ENCODE measurements at places on chromosomes 4 and X.

GRCh38 chr4:17930256-17930655 lies 91.3 kb downstream of the LCORL start:
- ATAC-seq, result no peak

GRCh38 chrX:30597216-30598012 lies 19.8 kb upstream of the TASL start:
- ATAC-seq, result peak; percentile 45

DNA sequence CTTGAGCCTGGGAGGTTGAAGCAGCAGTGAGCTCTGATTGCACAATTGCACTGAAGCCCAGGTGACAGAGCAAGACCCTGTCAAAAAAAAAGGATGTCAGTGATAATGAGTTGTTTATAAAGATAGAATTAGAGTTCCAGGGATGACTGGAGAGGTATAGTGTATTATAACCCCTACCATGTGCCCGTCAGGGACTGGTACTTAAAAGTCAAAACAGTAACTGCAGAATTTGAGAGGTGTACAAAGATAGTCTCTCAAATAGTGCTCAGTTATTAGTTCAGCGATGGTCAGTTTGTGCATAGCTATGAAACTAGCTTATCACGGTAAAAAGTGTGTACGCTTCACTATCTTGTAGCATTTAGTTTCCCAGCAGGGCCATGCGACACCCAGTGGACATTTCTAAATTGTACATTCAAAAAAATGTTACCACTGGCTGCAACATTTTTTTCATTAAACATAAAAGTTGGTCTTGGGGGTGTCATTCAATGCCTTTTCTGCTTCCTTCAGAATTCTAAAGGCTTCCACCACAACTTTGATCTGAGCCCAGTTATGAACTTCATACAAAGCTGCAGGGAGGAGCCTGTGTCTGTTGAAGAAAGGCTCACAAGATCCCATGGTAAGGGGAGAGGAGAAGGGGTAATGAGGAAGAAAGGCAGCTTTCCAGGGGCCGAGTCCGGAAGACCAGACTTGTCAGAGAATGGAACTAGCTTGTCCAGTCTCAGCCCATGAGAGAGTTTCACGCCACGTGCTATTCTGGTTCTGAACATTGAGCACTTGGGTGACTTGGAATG lies 9.2 kb upstream of the GYG2 start:
- no peak for ATAC-seq

GRCh38 chr4:184815046-184815877 lies 10.5 kb downstream of the ACSL1 start:
- peak; percentile 64 for ATAC-seq

GRCh38 chr4:4754641-4755040 lies 104.8 kb upstream of the MSX1 start:
- ATAC-seq, result no peak

DNA sequence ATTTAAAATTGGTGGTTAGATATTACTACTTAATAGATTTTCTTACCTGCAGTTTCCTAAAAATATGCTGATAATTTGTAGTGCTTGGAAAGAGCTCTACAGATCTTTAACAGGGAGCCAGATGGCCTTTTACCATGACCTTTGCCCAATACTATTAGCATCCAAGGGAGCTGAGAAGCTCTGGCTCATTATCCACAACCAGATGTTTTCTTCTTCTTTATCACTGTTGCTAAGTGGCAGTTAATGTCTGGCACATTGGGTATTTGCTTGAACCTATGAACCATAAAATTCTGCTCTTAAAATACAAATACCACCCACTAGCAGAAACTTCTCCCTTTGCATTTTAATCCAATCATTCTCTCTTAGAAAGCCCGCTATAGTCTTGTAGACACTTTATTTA lies 1480.3 kb downstream of the C4orf33 start:
- no peak for ATAC-seq

DNA sequence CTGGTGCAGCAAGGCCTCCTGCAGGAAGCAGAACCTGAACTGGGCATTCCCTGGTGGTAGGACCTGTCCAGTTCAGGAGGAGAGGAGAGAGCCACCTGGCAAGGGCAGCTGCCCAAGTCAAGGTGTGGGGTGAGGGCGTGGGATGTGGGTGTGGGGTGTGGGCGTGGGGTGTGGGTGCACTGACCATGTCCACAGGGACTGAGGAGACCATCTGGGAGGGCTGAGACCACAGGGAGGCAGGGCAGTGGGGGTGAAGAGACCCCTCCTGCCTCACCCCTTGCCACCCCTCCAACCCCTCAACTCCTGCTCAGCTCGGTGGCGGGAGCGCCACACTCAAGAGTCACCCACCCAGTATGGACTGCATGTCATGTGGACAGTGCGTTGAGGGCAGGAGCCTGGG lies 117.9 kb downstream of the CPZ start:
- ATAC-seq, result no peak

GRCh38 chr4:14008494-14008893 lies 381.0 kb upstream of the BOD1L1 start:
- ATAC-seq, result no peak

GRCh38 chr4:54277691-54278090 lies 48.6 kb downstream of the PDGFRA start:
- peak; percentile 78 for ATAC-seq

DNA sequence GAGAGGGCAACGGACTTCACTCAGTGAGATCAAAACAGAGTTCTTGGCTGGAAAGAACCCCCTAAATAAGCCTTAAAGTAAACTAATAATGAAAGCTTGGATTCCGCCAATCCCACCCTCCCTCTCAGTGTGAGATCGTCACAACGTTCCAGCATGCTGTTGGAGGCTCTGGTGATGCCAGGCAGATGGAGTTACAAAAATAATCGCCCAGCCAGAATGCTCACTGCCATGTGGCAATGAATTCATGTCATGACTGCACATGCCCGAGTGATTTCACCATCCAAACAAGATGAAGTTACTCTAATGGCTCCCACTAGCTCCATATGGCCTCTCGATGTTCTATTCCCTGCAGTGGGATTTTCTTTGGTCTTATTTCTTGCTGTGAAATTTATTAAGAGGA lies 248.0 kb downstream of the SPATA18 start:
- ATAC-seq, result no peak

DNA sequence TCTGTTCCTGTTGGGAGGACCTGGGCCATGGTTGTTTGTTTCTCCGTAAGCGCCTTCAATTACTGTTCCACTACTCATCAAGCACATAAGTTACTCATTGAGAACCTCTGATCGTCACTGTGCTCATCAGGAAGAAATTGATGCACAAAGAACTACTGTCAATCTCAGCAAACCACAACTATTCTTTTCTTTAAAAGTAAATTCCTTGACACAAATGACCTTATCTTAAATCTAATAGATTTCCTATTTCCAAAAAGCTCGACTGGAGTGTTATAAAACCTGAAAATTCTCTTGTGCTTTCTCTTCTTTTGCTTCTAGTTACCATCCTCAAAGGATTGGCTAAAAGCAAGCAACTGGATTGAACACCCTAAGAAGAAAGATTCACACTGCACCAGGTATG lies at the start of gene MUC7:
TSS of gene MUC7 (plus strand) at position 301 of the 400 bp plus-strand sequence. CDS start 1,825 bp downstream, outside the sequence.
- ATAC-seq, result no peak

- no peak for ATAC-seq
Measured at GRCh38 chr4:82741188-82741587, 57.4 kb downstream of the SCD5 start.

DNA sequence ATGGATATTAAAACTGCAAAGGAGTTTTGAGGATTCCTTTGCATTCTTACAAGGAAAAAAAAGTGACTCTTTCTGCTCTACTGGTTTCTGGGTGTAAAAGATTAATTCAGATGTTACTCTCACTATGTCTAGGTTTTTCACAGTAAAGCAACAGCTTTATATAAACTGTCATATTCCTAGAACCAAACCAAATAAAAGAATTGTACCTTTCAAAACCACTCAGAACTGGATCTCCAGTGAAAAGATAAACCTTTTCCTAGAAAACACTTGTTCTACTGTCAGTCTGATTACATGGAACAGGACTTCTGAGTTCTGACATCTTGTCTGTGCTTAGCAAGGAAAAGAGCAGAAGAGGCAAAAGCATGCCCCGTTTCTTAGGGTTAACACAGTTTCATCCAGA lies 5.0 kb upstream of the PPID start:
- no peak for ATAC-seq

DNA sequence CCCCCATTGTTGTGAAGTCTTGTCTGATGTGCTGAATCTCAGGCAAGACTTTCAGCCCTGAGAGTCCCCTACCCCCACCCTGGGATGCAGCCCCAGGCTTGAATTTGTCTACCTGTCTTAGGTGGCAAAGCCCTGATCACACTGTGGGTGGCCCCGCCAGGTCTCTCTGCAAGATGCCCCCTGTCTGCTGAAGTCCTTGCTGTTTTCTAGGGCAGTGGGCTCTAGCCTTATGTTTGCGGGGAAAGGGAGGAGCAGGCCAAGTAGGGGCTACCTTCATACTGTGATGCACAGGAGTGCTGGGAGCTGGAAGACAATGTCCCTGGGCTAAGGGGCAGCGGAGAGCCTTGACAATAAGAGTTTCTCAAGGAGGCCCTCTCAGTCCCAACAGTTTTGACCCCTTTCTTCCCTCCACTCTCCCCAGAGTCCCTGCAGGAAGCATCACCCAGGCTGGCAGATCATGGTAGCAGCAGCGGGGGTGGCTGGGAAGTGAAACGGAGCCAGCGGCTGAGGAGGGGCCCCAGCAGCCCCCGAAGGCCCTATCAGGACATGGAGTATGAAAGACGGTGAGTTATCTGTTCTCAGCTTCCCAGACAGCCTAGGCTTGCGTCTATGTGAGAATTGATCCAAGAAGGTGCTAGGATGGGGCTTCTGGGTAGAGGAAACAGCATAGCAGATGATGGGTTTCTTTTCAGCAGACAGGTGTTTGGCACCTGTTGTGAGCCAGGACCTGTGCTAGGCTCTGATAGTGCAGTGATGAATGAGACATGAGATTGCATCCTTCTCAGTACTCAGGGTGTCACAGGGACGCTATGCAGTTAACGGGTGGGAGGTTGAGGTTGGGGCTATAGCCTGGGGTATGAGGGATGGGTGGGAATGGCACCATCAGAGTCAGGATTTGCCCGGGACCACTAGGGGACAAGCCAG lies 2.2 kb downstream of the RBM10 start:
- no peak for ATAC-seq

DNA sequence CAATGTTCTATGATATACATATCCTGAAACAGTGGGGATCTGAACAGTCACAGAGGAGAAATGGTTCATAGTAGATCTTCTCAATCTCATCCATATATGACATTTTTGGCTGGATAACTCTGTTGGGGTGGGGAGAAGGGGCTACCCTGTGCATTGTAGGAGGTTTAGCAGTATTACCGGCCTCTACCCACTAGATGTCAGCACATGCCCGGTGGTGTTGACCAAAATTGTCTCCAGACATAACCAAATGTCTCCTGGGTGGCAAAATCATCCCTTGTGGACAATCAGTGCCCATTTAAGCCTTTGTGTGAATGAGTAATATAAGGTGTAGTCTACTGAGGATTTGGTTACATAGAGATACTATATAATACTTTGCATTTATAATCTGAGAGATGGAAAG lies 89.9 kb downstream of the PLS3 start:
- ATAC-seq, result no peak

GRCh38 chr4:146343199-146343598 lies 128.9 kb downstream of the REELD1 start:
- ATAC-seq, result peak; percentile 59

DNA sequence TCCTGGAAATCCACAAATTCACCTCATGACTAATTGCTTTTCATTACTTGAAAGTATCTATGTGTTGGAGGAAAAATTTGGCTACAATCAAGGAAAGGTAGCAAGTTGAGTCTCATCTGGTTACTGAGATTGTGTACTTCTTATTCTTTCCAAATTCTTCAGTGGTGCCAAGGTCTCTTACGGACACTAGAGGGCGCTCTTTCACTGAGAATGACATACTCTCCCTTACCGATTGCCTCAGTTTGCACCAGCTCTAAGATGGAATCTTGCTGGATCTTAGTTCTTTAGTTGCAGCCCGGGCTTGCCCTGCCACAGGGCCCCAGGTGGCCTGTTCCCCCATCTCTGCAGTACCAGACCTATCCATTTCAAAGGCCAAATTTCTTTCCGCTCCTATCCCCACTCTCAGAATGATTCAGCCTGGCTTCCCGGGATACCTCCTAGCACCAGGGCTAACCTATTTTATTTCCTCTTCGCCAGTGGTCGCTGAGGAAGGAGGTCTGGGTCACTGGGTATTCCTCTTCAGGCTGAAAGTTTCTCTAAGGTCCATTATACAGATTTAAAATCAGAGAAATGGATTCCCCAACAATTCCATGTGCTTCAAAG lies 24.6 kb upstream of the GPR50 start:
- peak; percentile 44 for ATAC-seq

DNA sequence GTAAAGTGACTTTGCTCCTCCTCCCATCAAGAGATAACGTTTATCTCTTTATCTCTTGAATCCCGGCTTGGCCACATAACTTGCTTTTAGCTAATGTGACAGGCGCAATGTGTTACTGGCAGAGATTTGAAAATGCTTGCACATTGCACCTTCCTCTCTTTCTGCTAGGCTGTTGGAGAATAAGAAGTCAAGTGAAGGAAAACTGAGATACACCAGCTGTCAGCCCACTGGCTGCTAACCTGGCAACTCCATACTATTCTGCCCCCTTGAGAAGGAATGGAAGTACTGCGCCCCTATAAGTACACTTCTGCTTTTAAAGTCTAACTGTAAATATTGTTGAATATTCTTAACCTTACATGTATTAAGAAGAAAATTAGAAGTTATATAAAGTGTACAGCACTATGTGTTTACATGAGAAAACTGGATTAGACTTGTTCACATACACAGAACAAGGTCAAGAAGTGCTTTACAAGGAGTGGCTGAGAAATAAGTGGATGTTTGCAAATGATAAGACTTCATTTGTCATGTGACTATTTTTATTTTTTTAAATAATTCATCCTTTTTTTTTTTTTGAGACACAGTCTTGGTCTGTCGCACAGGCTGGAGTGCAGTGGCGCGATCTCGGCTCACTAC lies 424.5 kb upstream of the CTSO start:
- ATAC-seq, result no peak

- no peak for ATAC-seq
Measured at GRCh38 chr4:54902271-54902670, 223.1 kb downstream of the KDR start.

- ATAC-seq, result no peak
Measured at GRCh38 chr4:138050601-138051000, 191.5 kb downstream of the SLC7A11 start.

GRCh38 chr4:56799161-56799759 lies 22.2 kb downstream of the SPINK2 start:
- ATAC-seq, result no peak

GRCh38 chr4:58649226-58649625 lies 1539.0 kb upstream of the IGFBP7 start:
- ATAC-seq, result no peak

- no peak for ATAC-seq
Measured at GRCh38 chr4:20764366-20764992, 64.2 kb downstream of the PACRGL start.

GRCh38 chr4:89586318-89586717 lies 250.6 kb downstream of the SNCA start:
- no peak for ATAC-seq

- no peak for ATAC-seq
Measured at GRCh38 chr4:141469392-141469791, 167.0 kb upstream of the IL15 start.

- no peak for ATAC-seq
Measured at GRCh38 chr4:159444678-159445077, 341.8 kb downstream of the RAPGEF2 start.

GRCh38 chr4:93710101-93710846 lies 118.3 kb upstream of the ATOH1 start:
- ATAC-seq, result no peak

- no peak for ATAC-seq
Measured at GRCh38 chrX:79195027-79195426, 50.5 kb downstream of the GPR174 start.
